NCI-H510A treated with DMSO at 0.1 percent for 48 hours (cell line): ENCODE measurements at places on chromosomes 2 and 18.

- no peak for DNase-seq
Observed at GRCh38 chr2:109411640-109412325, 202.0 kb downstream of the SEPTIN10 start.

- no peak for DNase-seq
Observed at GRCh38 chr2:134289225-134289624, 35.4 kb downstream of the MGAT5 start.

DNA sequence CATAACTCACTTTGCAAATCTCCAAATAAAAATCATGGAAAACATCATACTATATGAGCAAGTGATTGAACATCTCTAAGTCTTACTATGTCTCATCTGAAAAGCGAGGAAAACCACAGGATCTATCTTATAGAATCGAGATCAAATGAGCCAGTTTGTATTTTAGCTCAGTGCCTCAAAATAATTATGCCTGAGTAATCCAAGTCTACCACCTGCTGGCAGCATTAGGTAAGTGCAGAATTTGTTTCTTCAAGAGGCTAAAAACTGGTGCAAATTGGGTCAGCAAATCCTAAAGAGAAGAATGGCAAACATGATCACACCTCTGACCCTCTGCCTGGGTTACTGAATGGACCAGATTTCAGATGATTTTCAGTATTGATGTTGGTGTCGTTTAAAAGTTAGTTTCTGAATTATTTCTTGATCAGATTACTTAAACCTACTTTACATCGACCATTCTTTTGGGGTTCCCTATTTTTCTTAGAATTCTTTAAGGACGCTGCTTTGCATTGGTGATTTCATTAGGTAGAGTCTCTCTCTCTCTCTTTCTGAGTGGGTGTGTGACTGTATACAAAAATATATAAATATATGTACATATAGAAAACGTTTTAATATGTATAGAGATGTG is 12.7 kb upstream of the FHOD3 start:
- peak; percentile 97 for DNase-seq

- no peak for DNase-seq
Observed at GRCh38 chr2:105166688-105167087, 74.9 kb upstream of the GPR45 start.

GRCh38 chr2:106201661-106202060 is 7.6 kb upstream of the UXS1 start:
- DNase-seq = no peak

GRCh38 chr2:31205186-31205585 is 12.1 kb downstream of the CAPN14 start:
- no peak for DNase-seq
